ENCODE measurements at places on chromosomes 4 and X.

DNA sequence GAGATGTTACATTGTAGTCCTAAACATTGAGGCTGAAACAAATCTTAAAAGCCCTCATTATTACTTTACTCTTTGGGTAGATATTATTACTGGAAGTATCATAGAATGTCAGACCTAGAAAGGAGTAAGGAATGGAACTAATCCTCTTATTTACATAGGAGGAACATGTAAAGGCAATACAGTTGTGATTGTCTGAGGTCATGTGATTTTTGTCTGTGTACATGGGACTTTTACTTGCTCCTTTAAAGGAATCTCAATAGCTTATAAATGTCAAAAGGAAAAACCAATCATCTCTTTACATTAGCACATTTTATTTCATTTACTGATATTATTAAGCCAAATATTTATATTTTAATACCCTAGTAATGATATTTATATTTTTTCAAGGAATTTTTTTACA lies 568.2 kb downstream of the CCSER1 start:
- no peak for DNase-seq

DNA sequence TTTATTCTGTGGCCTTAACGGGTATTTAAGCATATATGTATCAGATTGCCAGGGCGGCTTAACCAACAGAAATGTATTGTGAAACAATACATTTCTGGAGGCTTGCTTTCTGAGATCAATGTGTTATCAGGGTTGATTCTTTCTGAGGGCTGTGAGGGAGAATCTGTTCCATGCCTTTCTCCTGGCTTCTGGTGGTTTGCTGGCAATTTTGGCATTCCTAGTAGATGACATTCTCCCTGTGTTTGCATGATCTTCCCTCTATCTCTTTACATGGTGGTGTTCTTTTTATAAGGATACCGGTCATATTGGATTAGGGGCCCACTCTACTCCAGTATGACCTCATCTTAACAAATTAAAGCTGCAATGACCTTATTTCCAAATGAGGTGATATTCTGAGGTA lies 16.9 kb upstream of the CEP135 start:
- no peak for DNase-seq

DNA sequence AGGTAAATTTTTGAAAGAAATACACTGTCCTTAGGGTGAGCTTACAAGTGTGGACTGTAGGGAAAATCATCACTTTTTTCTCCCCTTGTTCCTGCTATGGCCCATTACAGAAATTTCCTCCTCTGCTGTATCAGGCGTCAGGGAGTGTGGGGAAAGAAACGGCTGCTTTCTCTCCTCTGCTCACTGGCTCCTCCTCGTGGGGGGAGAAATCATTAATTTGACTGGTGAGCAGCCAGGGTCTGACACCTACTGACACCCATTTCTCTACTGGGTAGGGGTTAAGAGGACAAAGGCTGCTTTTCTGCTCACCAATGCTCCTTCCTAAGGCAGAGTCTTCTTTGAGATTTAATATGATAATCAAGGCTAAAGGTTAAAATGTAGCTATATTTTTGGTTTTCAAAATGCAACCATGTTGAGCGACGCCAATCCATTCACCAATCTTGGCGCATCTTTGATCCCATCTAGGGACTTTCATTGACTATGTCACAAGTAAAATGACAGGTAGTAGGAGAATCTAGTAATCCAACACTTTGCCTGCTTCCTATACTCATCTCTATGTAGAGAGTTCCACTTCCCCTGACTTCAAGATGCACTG lies 25.1 kb downstream of the SETD7 start:
- DNase-seq: peak; percentile 50

DNA sequence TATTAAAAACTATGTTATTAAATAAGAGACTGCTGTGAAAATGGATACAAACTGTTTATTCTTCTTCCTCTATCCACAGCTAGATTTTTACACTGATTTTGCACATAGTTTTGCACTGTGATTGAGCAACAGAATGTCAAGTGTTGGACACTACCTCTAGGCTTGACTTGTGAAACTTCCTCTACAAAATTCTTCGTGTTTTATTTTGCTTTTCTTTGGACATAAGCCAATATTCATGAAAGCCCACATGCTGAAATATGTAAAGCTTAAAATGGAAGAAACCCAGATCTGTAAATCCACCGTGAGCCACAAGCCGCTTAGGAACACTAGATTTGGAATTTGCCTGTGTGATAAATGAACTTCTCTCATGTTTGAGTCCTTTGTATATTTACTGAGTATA lies 849.4 kb downstream of the FSTL5 start:
- no peak for DNase-seq

Data from central memory CD8-positive, alpha-beta T cell (primary cell).